ENCODE measurements at places on chromosomes 7 and 10. TPM values are rescaled to one million over a fixed set of nuclear protein-coding genes. Genes with fewer than 3 reads are reported as not detected.

DNA sequence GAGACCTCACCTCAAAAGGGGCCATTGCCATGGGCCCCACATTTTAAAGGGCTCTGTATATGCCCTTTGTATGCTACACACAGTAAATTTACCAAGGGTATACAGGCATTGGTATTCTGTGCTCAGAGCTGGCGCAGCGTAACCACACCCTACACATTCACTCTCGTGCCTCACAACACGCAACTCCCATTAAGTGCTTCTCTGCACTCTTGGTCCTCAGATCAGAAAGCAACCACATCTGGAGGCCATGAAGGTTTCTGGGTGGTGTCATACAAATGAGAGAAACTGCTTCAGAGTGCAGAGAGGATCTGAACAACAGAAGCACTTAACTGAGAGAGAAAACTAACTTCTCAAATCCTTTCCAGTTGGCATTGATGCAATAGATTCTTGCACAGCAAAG lies 9.4 kb upstream of the CACUL1 start:
- H3K36me3 ChIP-seq, result no peaks in the 10 kb centered on the region
- H3K27me3 ChIP-seq, result peaks cover under 1% of the 10 kb centered on the region
- H3K27ac ChIP-seq, result no peak overlapping the region
- no peak overlapping the region for H3K4me3 ChIP-seq
- H3K4me1 ChIP-seq, result no peaks in the 10 kb centered on the region

MMP21 gene
- total RNA-seq, result 0.25 TPM

GRCh38 chr7:27167916-27168264 lies 2.6 kb upstream of the HOXA9 start:
- DNase-seq, result peak; percentile 9
- peaks cover 5% of the 10 kb centered on the region for H3K36me3 ChIP-seq
- H3K4me1 ChIP-seq, result peaks cover 14% of the 10 kb centered on the region
- peaks cover 86% of the 10 kb centered on the region for H3K27me3 ChIP-seq
- H3K4me3 ChIP-seq, result no peak overlapping the region
- no peak overlapping the region for H3K27ac ChIP-seq

CCDC172 gene
- total RNA-seq, result not detected

- H3K4me1 ChIP-seq, result no peaks in the 10 kb centered on the region
- H3K36me3 ChIP-seq, result no peaks in the 10 kb centered on the region
- peaks cover 9% of the 10 kb centered on the region for H3K27me3 ChIP-seq
- no peak overlapping the region for H3K4me3 ChIP-seq
These were observed 13.8 kb upstream of the HOXA2 start for GRCh38 chr7:27116031-27116961.

DNA sequence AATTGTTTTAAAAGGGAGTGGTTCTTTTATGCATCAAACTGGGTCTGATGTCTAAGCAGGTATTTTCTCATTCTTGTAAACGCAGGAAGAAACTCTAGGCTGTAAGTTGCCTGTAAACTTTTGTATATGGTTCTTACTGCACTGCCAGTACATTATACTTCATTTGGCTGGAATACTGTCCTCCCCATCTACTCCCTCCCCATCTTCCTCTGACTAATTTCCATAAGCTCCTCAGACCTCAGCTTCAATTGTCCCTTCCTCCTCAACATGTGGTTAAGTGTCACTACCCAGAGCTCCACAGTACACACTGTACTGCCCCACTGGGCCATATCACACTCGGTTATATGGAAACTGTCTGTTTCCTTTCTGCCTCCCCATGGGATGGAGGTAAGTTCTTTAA lies 161.4 kb upstream of the MDFIC start:
- H3K27ac ChIP-seq, result no peak overlapping the region
- H3K4me1 ChIP-seq, result no peaks in the 10 kb centered on the region
- DNase-seq, result no peak
- no peak overlapping the region for H3K4me3 ChIP-seq
- H3K27me3 ChIP-seq, result peaks cover 4% of the 10 kb centered on the region
- H3K36me3 ChIP-seq, result no peaks in the 10 kb centered on the region

DNA sequence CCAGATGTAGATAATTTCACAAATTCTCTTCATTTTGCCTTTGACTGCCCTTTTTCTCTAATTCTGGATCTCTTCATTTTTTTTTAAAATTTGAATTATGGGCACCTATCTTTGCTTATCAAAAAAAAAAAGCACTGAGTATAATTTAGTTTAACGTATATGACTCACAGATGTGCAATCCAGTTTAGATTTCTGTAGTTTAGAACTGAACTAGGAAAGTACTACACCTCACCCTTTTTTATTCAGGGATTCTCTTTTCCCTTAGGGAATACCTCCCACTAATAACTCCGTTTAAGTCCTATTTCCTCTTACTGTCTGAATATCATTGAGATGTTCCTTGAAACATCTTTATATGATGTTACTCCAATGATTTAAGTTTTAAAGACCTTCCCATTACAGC lies 665.0 kb downstream of the MAGI2 start:
- no peak overlapping the region for H3K27ac ChIP-seq
- H3K4me3 ChIP-seq, result no peak overlapping the region
- no peaks in the 10 kb centered on the region for H3K36me3 ChIP-seq
- DNase-seq, result no peak
- no peaks in the 10 kb centered on the region for H3K27me3 ChIP-seq

DNA sequence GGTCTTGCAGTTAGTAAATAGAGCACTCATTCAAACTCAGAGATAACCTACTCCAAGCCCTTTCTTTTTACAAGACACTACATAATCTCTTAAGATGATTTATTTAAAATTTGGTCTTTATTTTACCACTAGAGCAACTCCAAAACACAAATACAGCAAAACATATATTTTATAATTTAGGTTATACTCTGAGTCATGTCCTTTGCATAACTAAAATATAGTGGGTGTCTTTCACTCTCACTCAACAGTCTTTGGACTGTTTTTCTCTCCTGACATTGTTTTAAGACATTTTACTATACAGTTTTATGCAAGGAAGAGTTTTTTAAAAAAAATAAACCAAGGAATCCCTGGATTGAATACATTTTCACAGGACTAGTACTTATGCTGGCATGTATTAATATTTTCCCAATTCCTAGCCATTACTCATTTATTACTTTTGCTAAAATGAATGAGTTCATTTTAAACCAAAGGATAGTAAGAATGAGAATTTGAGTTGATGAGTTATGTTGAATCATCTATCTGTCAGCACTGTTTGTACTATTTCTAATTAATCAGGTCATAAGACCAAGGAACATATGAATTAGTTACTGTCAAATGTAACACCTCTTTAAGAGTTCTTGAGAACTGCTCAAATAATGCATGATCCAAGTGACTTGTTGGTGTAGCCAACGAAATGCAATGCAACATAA lies 303.1 kb upstream of the FZD1 start:
- H3K4me1 ChIP-seq, result no peaks in the 10 kb centered on the region
- no peak overlapping the region for H3K4me3 ChIP-seq
- no peak overlapping the region for H3K27ac ChIP-seq
- no peak for DNase-seq

- DNase-seq, result no peak
- H3K27ac ChIP-seq, result no peak overlapping the region
- no peak overlapping the region for H3K4me3 ChIP-seq
- no peaks in the 10 kb centered on the region for H3K27me3 ChIP-seq
- no peaks in the 10 kb centered on the region for H3K4me1 ChIP-seq
These were observed 49.0 kb upstream of the SEMA3E start for GRCh38 chr7:83697804-83698530.

- peak overlapping the region; percentile 92 for H3K27ac ChIP-seq
- H3K4me1 ChIP-seq, result peaks cover 46% of the 10 kb centered on the region
- peak overlapping the region; percentile 86 for H3K4me3 ChIP-seq
- peak; percentile 90 for DNase-seq
- no peaks in the 10 kb centered on the region for H3K27me3 ChIP-seq
- peaks cover 6% of the 10 kb centered on the region for H3K36me3 ChIP-seq
These were observed 892 bp upstream of the ZYX start for GRCh38 chr7:143380260-143380645.

GSTK1 gene
- 355 TPM for total RNA-seq

UBE2D4 gene
- 6.2 TPM for total RNA-seq

DNA sequence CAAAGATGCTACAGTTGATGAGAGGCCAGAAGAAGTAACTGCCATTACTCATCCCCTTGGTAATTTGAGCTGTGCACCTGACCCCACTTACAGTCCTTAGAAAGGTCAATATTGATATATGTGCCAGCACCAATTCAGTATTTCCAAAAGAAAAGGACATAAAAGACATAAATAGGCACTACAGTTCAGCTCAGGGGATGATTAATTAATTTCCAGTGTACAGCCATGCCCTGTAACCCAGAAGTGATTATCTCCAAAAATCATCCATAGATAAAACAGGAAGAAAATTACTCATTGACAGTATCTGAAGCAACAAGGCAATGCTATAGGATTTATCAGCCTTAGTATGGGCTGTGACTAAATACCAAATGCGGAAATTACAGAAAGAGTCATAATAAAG lies 82.4 kb downstream of the PHYHIPL start:
- H3K36me3 ChIP-seq, result no peaks in the 10 kb centered on the region
- H3K27ac ChIP-seq, result no peak overlapping the region
- H3K4me1 ChIP-seq, result no peaks in the 10 kb centered on the region
- H3K4me3 ChIP-seq, result no peak overlapping the region
- H3K27me3 ChIP-seq, result no peaks in the 10 kb centered on the region
- DNase-seq, result no peak

OPN4 gene
- not detected for total RNA-seq

SLC16A9 gene
- total RNA-seq, result 0.09 TPM
